Lower leg skin (tissue), 4 donors: ENCODE measurements at places on chromosomes 7 and 10. TPM values are rescaled to one million over a fixed set of nuclear protein-coding genes. Genes with fewer than 3 reads are reported as not detected.

GRCh38 chr7:50865450-50865849 is 82.8 kb upstream of the GRB10 start:
- no peak for DNase-seq

DNA sequence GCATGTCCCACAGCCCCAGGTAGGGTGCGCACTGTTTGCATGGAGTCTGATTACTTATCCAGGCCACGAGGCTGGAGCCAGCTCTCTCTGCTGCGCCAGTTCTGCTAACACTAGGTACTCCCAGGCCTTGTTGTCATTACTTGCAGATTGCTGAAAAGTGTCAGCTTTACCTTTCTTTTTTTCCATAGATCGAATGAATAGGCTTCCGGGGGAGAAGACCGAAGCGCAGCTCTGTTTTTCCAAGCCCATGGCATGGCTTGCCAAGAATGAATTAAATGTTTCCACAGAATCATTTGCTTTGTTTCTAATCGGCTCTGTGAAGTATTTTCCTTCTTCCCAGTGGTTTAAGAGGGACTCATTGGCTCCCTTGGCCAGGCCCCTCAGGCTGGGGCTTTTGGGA is 285.8 kb downstream of the BMPER start:
- DNase-seq: no peak

DNA sequence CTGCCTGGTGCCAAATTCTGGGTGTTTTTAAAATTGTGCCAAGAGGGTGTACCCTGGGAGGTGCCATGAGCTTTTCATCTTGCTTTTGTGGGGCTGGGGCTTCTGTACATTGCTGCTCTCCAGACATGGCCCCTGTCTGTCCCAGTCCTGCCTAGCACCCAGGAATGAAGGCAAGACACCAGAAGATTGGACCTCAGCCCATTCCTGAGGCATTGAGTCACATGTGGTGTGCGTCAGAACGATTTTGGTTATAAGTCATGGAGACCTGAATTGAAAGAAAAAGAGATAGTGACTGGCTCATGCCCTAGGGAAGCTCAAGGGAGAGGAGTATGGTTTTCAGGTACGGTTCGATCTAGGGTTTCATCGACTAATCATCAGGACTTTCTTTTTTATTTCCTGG is 493.2 kb downstream of the TYW1 start:
- no peak for DNase-seq

GRCh38 chr10:33721509-33721908 is 387.0 kb upstream of the NRP1 start:
- DNase-seq: no peak

- DNase-seq: no peak
Observed at GRCh38 chr10:17961551-17962422, 10.1 kb downstream of the SLC39A12 start.

Gene IL6
- total RNA-seq: not detected

Gene NUTM2E
- total RNA-seq: not detected

Gene LRRN3
- total RNA-seq: 0.16 TPM

Gene FRMD4A
- 28.2 TPM for total RNA-seq

Gene LIPN
- 25.9 TPM for total RNA-seq
